Thoracic aorta (tissue), 2 donors: ENCODE measurements at places on chromosomes 12 and 14. TPM values are rescaled to one million over a fixed set of nuclear protein-coding genes. Genes with fewer than 3 reads are reported as not detected.

- DNase-seq = no peak
Measured at GRCh38 chr12:72105849-72106248, 166.3 kb upstream of the TRHDE start.

- no peak for DNase-seq
Measured at GRCh38 chr12:89185889-89186288, 166.4 kb downstream of the DUSP6 start.

DNA sequence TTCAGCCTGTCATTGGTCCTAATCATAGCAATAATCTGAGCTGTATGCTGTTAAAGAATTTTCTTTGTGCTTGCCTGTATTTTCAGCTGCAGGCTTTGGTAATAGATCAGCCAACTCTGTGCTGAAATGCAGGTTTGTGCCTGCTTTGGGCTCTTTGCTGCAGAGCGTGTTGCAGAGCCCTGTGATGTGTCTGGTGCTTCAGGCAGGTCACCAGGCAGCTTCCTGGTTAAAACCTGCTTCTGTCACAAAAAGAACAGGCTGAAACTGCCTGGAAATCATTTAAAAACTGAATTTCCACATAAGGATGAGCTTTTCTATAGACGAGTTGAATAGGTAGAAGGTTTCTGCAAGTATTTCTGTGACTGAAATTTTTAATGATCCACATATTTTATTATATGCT is 3.1 kb downstream of the DIP2B start:
- DNase-seq = no peak

DNA sequence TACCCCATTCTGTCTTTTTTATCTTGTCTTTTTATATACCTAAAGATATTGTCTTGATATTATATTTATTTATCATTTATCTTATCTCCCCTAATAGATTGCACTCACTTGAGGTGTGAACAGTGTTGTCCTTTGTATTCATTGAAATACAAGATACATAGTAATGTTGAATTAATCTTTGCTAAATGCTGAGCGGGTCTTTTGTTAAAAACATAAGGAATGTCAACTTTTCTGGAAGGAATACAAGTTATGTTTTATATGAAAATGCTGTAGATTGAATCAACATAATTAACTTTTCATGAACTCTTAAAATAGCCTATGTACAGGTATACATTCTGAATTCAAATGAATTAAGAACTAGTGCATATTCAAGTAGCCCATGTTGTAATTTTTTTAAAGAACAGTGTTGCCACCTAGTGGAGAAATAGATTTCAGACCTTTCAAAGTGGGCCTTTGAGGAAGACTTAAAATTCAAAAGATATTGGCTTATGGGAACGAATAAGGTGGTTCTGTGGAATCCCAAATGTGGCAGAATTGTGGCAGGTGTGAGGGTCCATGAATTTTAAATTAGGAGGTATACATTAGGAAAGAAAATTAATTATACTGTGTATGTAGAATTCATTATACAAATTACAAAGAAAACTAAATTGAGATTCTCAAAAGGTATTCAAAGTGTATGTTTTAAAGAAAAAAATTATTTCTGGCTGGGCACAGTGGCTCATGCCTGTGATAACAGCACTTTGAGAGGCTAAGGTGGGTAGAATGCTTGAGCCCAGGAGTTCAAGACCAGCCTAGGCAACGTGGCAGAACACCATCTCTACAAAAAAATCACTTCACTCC is 19.1 kb downstream of the BBOF1 start:
- DNase-seq = no peak

GRCh38 chr12:100229036-100229635 is 28.5 kb downstream of the ACTR6 start:
- DNase-seq = no peak

Gene CPNE6
- total RNA-seq = 2.4 TPM

GRCh38 chr12:50129290-50129689 is 17.3 kb downstream of the COX14 start:
- DNase-seq = no peak

GRCh38 chr14:36785511-36785910 is 123.9 kb downstream of the PAX9 start:
- no peak for DNase-seq

GRCh38 chr12:43736927-43737440 is 21.6 kb downstream of the PUS7L start:
- DNase-seq = no peak

Gene HOXC12
- not detected for total RNA-seq

GRCh38 chr12:99523853-99524252 is 123.7 kb upstream of the GARIN6 start:
- DNase-seq = no peak

- DNase-seq = no peak
Measured at GRCh38 chr12:100651694-100652093, 78.2 kb downstream of the GAS2L3 start.

DNA sequence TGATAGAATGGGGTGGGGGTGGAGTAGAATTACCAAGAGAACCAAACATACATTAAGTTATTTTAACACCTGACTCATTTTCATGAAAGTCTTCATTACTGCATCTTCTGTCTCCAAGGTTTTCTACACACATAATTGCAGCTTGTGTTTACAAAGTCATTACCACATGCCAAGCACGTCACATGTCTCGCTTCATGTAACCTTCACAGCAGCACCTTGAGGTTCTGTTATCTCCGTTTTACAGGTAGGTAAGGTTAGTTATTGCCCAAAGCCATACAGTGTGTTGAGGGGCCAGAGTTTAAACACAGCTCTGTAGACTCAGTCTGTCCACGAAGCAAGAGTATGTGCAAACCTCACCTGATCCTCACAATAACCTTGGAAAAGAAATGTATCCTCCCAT is 64.3 kb upstream of the RBM19 start:
- no peak for DNase-seq

- no peak for DNase-seq
Measured at GRCh38 chr12:124968656-124969055, 20.3 kb downstream of the DHX37 start.

GRCh38 chr12:62799126-62799736 is 135.7 kb downstream of the PPM1H start:
- DNase-seq = peak; percentile 22

Gene OASL
- 1.1 TPM for total RNA-seq

Gene ARF3
- total RNA-seq = 63.4 TPM

Gene TMEM116
- total RNA-seq = 13.5 TPM

GRCh38 chr12:90174198-90174510 is 465.5 kb upstream of the ATP2B1 start:
- DNase-seq = no peak

DNA sequence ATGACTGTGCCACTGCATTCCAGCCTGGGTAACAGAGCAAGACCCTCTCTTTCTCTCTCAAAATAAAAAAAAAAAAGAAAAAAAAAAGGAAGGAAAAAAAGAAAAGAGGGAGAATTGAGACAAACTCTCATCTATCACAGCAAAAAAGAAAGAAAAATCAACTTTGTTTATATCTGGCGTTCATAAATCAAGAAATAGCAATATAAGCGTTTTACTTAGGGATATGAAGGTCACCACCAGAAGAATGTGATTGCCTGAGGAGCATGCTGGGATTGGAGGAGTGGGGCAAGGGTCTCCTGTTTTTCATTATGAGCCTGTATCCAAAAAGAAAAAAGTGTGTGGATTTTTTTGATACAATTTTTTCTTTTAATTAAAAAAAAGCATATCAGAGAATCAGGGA is 78.4 kb downstream of the HECTD4 start:
- DNase-seq = no peak

- DNase-seq = no peak
Measured at GRCh38 chr14:29687071-29687765, 240.4 kb downstream of the PRKD1 start.

DNA sequence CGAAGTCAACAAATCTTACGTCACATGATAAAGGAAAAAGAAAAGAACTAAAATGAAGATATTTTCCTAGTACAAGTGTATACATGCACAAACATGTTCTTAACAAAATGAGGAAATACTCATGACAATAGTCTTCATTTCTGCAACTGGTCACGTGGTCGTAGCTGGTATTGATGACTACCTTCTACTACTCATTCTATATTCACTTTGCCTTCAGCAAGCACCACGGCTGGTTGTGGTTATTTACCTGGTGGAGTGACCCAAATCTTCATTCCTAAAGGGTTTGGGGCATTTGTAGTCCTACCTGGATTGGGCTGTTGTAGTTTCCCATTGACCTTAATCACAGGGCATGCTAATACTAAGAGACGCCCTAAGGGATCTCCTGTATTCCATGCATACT is 51.2 kb downstream of the FIGNL2 start:
- no peak for DNase-seq

DNA sequence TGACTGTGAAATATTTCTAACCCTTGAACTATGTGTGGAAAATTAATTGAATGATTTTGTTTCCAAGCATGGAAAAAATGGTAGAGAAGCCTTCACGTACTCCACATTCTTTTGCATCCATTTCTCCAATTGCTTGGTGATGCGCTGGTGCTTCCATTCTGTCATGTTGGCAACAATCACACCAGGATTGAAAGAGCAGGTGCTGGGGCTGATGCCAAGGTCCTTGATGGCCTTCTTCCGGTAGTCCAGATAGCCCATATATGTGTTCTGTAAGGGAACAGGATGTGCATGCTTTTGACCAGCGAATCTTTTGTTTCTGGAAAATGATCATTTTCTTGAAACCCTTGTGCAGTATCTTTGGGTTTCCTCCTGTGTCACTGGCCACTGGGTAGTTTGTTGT is 28.6 kb downstream of the TDG start:
- DNase-seq = no peak

Gene DNAI7
- total RNA-seq = not detected

Gene TMEM119
- 4.1 TPM for total RNA-seq

GRCh38 chr12:67910360-67911274 is 78.6 kb upstream of the IFNG-AS1 start:
- DNase-seq = no peak

Gene HOXC10
- not detected for total RNA-seq
